Activated CD4-positive, alpha-beta T cell treated with anti-CD3 and anti-CD28 coated beads, Interleukin-2, Interleukin-6, amounts not matched to agents 100 ng/mL and 50 ng/mL, durations not matched to agents 16 hours and 8 hours (primary cell): ENCODE measurements at places on chromosomes 5 and 9.

DNA sequence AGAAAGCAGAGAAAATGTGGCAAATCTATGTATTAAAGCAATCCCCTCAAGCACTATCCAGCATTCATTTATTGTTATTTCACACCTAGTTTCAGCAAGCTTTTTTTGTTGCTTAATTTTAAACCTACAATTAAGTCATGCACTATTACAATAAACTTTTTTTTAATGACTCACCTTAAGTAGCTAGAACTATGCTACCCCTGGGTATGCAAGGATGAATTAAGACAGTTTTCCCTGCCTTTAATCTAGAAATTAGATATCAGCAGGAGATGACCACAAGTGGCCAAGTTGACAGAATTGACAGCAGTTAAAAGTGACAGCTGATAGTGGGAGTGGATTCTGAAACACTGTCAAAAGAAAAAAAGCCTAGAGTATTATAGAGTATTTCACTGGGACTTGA is 20.0 kb downstream of the ITGA1 start:
- no peak for DNase-seq

- no peak for DNase-seq
Observed at GRCh38 chr9:37405764-37406380, 16.6 kb upstream of the GRHPR start.

DNA sequence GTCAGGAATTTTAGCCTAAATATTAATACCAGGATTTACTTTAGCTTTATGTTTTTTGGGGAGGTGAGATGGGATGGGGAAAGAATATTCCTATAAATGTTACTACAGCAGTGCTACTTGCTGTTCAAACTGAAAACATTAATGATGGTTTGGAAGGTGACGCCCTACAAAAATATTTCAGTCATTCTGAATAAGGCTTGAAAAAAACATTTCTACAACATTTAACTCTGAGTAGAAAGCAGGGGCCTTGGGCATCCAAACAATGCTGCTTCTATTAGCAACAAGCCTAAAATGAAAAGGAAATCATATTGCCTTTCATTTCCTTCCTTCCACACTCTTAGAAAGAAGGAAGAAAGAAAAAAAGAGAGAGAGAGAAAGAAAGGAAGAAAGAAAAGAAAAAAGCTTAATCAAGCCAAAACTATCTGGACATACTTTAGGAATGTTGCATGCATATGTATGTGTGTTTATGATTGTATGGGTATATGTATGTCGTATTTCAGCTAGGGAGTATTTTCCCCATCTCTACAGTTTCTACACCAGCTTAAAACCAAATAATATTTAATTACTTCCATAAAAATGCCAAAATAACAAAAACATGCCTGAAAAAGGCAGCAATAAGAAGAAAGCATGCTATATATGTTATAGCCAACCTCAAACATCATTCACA is 16.3 kb upstream of the DAB2 start:
- no peak for DNase-seq

GRCh38 chr5:138402640-138403039 is 36.2 kb upstream of the REEP2 start:
- DNase-seq = peak; percentile 41

DNA sequence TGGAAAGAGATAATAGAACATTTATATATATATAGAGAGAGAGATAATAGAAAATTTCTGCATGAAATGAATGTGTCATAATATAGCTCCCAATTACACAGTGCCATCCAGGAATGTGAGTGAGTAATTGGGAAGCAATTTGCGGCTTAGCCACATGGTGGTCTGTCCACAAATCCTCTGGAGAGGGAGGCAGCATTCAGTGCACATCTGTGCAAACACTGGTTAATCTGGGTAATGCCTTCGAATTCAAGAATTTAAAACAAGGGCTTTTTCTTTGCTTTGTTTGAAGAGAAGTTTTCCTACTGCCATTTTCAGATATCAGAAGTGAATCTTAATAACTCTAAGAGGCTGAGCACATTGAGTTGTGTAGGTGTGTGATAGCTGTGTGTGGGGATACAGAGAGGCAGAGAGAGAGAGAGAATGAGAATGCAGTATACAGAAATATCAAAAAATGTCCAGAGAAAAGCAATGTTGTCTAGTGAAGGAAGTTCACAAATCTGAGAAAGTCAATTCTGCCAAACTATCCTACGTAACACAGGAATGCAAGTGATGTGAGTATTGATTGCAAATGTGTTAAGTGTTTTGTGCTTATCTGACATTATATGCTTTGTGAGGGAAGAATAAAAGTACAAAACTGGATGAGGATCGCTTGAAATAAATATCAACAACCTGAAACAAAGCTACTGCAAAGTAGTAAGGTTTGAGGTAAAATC is 134.6 kb downstream of the EDIL3 start:
- no peak for DNase-seq

DNA sequence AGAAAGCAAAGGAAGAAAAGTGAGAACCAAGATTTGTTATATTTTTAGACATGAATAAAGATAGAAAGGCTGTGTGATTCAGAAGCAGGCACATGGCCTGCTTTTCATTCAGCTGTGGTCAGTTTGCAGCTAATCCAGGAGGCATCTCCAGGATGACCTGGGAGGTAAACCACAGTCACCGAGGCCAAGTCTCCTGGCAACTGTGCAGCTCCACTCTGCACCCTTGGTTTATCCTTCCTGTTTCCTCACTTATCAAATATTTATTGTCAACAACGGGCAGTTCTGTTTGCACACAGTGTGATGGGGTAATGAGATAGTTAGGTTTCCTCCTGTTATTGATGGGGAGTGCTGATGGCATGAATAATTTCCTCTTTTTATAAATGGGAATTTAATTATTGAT is 243.0 kb downstream of the PSAT1 start:
- DNase-seq = no peak
